Effector memory CD8-positive, alpha-beta T cell (primary cell): ENCODE measurements at places on chromosomes 2 and 18.

GRCh38 chr2:30217644-30218337 is 13.5 kb upstream of the LBH start:
- no peak for DNase-seq

DNA sequence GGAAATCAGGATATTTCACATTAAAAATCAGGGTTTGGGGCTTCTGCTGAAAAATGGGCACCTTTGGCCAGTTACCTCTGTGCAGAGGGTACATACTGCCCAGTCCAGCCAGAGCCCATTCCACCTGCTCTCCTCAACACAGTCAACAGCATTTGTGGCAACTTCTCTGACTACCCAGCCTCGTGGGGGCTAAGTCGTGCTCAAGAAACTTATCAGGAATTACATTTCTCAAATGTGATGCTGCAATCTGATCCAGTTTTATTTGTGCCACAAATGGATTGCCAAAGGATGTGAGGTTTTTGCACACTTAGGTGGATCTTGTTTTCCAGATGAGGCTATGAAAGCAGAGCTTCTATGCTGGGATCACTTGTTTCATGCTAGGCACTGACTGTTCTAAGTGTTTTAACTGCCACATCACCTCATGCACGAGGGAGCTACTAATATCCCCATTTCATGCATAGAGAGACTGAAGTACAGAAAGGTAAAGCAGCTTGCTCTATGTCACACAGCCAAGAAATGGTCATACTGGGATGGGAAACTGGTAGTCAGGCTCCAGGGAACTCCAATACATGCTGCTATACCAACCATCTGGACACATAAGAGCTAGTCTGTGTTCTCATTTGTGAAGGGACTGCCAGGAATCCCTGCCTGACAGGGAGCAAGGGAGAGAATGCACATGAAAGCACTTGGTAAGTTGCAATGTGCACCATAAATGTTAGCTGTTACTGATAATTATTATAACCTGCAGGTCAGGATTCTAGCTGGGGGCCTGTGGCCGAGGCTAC is 89.0 kb upstream of the HK2 start:
- no peak for DNase-seq

DNA sequence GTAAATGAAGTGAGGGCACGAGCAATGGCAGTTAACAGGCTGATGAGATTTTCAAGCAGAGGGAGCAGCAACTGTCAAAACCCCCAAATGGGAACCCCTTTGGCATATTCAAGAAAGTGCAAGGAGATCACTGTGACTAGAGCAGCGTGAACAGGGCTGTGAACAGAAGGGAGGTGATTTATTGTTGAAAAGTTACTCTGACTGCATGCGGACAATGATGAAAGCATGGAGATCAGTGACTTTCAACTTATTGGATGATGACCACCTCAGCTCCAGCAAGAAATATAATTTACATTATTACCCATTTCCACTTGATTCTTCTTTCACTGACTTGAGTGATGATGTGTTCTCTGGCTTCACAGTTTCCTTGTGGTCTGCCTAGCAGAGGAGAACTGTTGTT is 187.8 kb upstream of the BOD1L2 start:
- no peak for DNase-seq

- DNase-seq = no peak
Measured at GRCh38 chr2:158502974-158503373, 46.2 kb downstream of the PKP4 start.

DNA sequence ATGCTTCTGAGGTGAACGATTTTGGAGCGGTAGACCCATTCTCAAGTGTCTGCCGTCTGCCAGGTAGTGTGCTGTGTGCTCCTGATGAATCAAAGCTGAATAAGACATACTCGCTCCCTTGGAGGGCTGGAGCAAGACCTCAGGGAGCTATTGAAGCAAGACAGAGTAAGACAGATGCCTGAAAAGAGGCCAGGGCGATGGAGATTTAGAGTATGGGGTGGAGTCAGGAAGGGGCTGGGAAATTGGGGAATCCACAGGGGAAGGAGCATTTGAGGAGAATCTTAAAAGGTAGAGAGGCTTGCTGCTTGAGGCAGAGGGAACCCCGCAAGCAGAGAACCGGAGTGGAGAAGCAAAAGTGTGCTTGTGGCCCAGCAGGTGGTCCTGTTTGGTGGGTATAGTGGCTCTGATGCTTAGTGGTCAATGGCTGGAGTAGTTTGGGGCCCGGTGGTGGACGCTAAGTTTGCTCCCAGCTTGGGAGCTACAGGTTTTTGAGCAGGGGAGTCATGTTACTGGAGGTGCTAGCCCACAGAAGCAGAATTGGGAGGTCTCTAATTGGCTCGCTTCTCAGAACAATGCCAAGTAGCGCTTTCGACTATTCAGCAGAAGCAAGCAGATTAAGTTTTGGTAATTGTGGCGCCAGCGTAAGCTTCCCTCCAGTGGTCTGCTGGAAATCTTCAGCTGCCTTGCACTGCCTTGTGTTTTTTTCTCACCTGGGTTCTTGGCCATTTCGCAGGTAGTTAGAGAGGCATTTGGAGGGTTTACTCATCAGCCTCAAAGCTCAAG is 2.0 kb downstream of the CNNM4 start:
- no peak for DNase-seq

DNA sequence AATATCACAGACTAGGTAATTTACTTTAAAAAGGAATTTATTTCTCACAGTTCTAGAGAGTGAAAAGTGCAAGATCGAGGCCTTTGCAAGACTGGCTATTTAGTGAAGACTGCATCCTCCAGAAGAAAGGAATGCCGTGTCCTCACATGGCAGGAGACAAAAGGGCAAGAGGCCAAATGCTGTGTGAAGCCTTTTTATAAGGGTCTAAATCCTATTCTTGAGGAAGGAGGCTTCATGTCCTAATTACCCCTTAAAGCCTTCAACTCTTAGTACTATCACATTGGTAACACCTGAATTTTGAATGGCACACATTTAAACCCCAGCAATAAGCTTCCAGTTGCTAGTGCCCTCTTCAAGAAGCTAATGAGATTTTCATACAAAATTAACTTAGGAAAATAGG is 1882.3 kb upstream of the PIK3C3 start:
- no peak for DNase-seq

DNA sequence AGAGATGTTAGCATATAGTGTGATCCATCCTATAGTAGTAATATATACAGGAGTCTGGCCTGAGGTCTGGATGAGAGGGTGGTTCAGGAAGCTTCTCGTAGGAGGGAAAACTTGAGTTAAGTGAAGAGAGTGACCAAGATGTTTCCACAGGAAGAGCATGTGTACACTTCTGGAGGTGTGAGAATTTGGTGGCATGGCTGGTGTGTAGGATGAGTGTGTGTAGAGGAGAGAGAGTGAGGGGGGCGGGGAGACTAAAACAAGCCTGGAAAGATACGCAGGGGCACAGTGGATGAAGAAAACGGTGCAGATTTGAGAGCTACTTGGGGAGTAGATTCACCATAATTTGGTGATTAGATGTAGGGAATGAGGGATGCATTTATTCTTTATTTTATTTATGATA is 43.5 kb upstream of the CTLA4 start:
- DNase-seq = no peak

DNA sequence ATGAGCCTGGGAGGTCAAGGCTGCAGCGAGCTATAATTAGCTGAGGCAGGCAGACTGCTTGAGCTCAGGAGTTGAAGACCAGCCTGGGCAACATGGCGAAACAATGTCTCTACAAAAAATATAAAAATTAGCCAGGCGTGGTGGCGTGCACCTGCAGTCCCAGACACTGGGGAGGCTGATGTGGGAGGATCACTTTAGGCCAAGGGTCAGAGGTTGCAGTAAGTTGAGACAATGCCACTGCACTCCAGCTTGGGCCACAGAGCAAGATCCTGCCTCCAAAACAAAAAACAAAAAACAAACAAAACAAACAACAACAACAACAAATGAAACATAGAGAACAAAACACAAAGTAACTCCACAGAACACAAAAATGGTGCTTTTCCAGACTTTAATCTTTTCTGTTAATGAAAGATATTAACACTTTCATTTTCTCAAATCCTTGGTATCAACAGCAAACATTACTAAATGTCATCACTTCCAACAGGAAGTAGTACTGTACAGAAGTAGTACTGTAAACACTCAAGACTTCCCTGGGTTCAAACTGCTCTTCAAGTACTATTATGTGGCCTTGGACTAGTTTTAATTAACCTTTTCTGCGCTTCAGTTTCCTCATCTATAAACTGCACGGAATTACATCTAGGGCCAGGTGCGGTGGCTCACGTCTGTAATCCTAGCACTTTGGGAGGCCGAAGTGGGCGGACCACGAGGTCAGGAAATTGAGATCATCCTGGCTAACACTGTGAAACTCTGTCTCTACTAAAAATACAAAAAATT is 27.9 kb downstream of the PUM2 start:
- no peak for DNase-seq

- DNase-seq = no peak
Measured at GRCh38 chr2:207468488-207468887, 61.3 kb upstream of the CREB1 start.

DNA sequence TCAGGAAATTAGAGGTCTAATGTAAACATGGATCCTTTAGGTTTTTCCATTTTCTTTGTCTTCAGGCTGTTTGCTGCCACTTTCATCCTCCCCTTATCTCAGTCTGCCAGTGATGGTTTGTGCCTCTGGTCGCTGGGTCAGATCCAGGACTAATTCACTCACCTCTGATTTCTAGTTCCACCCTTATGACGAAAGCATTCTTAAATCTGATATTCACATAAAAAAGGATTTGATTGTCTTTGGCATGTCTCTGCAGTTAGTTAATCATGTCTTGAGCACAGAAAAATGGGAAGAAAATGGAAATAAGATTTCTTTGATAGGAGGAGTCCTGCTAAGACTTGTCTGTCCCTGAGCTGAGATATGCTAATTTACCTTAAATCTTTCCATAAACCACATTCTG is 4.6 kb downstream of the IL1RL1 start:
- no peak for DNase-seq

- no peak for DNase-seq
Measured at GRCh38 chr2:32742376-32742775, 114.5 kb downstream of the TTC27 start.

DNA sequence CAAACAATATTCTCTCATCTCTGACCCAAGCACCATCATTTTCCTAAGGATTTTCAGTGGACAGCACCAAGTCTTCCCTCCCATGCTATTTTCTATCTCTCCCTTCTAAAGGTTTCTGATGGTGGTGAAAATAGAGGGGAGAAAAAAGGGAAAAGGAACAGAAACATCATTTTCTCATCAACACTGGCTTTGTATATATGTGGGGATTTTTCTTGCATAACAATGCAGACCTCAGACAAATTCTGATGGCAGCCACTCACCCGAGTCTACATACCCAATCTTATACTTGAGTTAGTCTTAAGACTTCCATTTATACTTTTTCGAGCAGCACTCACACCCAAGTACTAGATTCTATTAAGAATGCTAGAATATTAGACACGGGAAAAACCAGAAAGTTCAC is 95.8 kb downstream of the TMEM163 start:
- DNase-seq = no peak

GRCh38 chr18:21257386-21257785 is 15.4 kb downstream of the GREB1L start:
- DNase-seq = no peak

DNA sequence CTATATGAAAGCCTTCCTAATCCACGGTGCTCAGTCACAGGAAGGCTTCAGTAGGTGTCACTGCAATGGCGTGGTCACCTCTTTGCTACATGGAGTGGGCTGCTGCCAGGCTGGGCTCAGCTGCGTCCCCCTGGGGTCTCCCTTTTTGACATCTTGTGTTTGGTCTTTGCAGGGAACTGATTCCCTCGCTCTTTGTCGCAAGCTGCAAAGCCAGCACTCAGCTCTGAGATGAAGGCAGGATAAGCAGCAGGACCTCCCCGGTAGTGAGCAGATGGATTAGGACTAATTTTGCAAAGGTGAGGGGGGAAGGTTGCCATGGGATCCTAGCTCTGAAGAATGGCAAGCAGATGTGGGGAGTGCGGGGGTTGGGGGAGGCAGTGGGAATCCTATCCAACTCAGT is 173.9 kb upstream of the ARL4C start:
- DNase-seq = no peak

DNA sequence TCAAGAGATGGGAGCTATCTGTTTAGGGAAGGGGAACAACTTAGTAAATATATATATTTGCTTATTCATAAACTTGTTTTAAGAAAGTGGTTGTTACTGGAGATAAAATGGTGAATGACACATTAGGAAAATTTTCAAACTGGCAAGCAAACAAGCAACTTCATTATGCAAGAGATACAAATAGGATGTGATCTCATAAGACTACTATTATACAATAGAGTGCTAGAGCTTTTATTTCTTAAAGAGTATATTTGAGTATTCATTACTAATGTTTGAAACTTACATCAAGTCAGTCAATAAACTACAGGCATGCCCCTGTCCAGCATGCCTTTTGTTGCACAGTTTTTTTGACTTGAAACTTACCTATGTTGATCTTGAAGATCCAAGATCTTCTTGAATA is 355.2 kb upstream of the KCNJ3 start:
- no peak for DNase-seq

- no peak for DNase-seq
Measured at GRCh38 chr2:26639685-26640243, 1.4 kb downstream of the CIB4 start.

DNA sequence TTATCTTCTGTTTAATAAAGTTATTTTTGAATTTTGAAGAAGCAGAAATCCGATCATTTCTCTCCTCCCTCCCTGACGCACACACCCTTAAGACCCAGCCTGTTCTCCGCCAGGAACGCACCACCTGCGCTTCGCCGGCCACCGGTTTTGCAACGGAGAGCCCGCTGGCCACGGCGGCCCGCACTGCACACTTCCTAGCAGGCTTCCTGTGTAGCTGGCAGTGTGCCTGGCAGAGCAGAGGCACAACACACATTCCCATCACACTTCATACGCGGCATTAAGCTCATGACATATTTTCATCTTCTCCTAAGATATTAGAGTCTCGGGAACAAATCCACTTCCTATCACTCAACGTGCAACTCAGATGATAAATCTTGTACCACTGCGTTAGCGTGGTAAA is 148.0 kb downstream of the HDAC4 start:
- DNase-seq = no peak

DNA sequence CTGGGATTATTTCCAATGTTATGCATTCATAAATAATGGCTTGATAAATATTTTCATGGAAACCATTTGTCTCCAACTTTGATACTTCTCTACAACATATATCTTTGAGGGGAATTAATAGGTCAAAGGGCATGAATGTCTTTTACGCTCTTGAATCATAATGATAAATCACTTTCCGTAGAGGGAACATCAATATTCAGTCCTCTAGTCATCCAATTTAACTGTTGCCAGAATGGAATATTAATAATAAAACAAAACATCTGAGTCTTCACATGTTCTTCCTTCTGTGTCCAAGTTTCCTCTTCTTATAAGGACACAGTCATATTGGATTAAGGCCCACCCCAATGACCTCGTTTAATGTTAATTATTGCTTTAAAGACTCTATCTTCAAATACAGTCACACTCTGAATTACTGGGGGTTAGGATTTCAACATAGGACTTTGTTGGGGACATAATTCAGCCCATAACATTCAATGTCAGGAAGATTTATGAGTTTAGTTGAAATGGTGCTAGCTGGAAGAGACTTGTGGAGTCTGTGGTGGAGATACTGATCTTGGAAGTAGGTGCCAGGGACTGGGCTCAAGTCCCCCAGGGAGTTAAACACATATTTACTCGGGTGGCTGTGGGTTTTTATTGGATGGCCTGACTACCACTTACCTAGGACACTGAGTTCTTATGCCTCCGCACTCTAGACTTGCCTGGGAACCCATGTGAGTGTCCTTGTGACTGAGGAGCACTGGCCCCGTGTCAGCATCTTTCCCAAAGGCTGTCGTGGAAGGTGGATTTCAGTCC is 85.0 kb upstream of the SEC11C start:
- no peak for DNase-seq
